ENCODE measurements at places on chromosomes 5 and 9.

- H3K27ac ChIP-seq = no peak overlapping the region
- DNase-seq = no peak
- H3K4me1 ChIP-seq = peaks cover 34% of the 10 kb centered on the region
- no peak overlapping the region for H3K4me3 ChIP-seq
- no peaks in the 10 kb centered on the region for H3K27me3 ChIP-seq
Measured at GRCh38 chr5:113273948-113274347, 160.8 kb downstream of the TSSK1B start.

GRCh38 chr9:135478829-135479468 lies 633 bp upstream of the PPP1R26 start:
- H3K4me1 ChIP-seq = no peaks in the 10 kb centered on the region
- no peak for DNase-seq
- H3K27me3 ChIP-seq = no peaks in the 10 kb centered on the region
- no peak overlapping the region for H3K27ac ChIP-seq
- no peaks in the 10 kb centered on the region for H3K36me3 ChIP-seq
- no peak overlapping the region for H3K4me3 ChIP-seq

GRCh38 chr5:98776066-98776705 lies 2.7 kb downstream of the RGMB start:
- peaks cover 23% of the 10 kb centered on the region for H3K36me3 ChIP-seq
- H3K27ac ChIP-seq = peak overlapping the region; percentile 73
- no peaks in the 10 kb centered on the region for H3K27me3 ChIP-seq
- H3K4me1 ChIP-seq = peaks cover 13% of the 10 kb centered on the region
- peak; percentile 94 for DNase-seq

DNA sequence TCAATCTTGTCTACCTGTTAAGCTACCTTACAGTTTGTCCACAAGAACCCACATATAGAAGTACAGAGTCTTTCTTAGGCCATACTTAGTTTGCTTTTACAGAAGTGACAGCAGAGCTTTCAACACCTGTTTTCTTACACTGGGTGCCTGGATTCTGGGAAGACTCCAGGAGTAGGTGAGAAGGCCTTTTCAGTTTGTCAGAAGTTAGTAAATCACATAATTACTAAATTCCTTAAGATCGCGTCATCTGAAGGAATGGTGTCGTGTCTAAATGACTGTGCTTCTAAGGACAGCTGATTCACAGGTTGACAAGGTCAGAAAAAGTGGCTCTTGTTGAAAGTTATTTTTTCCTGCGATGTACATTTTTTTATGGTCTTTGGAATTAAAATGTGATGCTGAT lies 97.0 kb upstream of the FAM120A start:
- no peaks in the 10 kb centered on the region for H3K4me1 ChIP-seq
- peak; percentile 10 for DNase-seq
- no peaks in the 10 kb centered on the region for H3K27me3 ChIP-seq
- no peak overlapping the region for H3K4me3 ChIP-seq
- H3K27ac ChIP-seq = no peak overlapping the region

DNA sequence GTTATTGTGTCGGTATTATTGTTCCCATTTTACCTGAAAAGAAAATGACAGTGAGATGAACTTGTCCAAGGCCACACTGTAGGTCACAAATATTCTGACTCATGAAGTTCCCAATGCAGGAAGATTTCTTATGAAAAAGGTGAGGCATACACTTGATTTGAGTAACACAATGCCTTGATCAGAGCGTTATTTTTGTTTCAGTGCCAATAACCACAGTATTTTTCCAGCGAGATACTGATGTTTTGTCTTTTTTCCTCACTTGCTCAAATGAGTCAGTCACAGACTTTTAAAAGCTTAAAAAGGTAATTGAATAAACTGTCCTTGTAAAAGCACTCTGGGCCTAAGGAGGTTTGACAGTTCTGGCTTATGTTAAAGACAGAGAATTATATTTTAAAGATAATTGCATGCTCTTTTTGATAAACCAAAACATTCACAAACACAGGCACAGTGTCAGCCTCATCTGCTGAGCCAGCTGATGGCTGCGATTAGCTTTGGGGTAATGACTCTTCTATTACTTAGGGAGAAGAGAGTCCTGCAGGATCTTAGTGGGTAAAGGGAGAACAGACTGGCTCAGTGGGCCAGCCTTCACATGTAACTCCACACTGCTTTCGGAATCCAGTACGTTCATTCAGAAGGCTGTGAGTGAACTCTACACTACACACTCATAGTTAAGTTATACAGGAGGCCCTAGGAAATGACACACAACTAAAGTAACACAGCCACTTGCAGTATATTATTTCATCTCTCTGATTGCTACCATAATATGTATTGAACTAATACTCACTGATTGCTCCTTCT lies 165.5 kb upstream of the CD180 start:
- peaks cover 13% of the 10 kb centered on the region for H3K4me1 ChIP-seq
- H3K27me3 ChIP-seq = peaks cover 3% of the 10 kb centered on the region
- peak; percentile 85 for DNase-seq
- H3K27ac ChIP-seq = no peak overlapping the region
- no peaks in the 10 kb centered on the region for H3K36me3 ChIP-seq

DNA sequence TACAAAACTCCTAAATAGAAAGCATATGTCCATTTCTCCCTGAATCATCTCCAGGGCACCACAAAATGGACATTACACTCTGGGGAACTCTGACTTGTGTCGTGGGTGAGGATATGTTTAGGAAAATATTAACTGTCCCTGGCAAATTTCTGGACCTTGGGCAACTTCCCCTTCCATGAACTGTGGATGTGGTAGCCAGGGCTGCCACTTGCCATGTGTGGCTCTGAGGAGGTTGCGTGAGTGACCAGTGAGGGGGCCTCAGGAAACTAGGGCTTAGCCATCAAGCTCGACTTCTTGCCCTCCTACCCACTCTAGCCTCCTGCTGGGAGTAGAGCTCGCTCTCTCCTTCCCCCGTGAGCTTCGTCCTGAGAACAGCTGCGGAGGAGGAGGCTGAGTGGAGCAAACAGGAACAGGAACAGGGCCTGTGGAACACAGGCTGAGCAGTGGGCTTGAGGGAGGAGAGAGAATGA lies 13.8 kb upstream of the STC2 start:
- no peaks in the 10 kb centered on the region for H3K27me3 ChIP-seq
- no peaks in the 10 kb centered on the region for H3K36me3 ChIP-seq
- H3K4me3 ChIP-seq = no peak overlapping the region

GRCh38 chr9:99876190-99876589 lies 30.3 kb upstream of the STX17 start:
- peaks cover 11% of the 10 kb centered on the region for H3K27me3 ChIP-seq
- H3K4me1 ChIP-seq = peaks cover 14% of the 10 kb centered on the region
- no peak overlapping the region for H3K27ac ChIP-seq
- H3K4me3 ChIP-seq = no peak overlapping the region
- no peak for DNase-seq

GRCh38 chr5:150710165-150710564 lies 9.3 kb upstream of the RBM22 start:
- H3K27ac ChIP-seq = no peak overlapping the region
- H3K4me3 ChIP-seq = no peak overlapping the region
- no peaks in the 10 kb centered on the region for H3K4me1 ChIP-seq
- H3K36me3 ChIP-seq = peaks cover 49% of the 10 kb centered on the region

GRCh38 chr9:121620777-121621449 lies 30.5 kb upstream of the DAB2IP start:
- DNase-seq = no peak
- H3K4me3 ChIP-seq = no peak overlapping the region
- H3K4me1 ChIP-seq = no peaks in the 10 kb centered on the region
- H3K36me3 ChIP-seq = no peaks in the 10 kb centered on the region
- peaks cover 2% of the 10 kb centered on the region for H3K27me3 ChIP-seq

GRCh38 chr5:175854231-175855040 lies 16.9 kb upstream of the CPLX2 start:
- H3K4me1 ChIP-seq = no peaks in the 10 kb centered on the region
- no peaks in the 10 kb centered on the region for H3K27me3 ChIP-seq
- H3K4me3 ChIP-seq = no peak overlapping the region
- DNase-seq = no peak
- no peaks in the 10 kb centered on the region for H3K36me3 ChIP-seq
- H3K27ac ChIP-seq = no peak overlapping the region

DNA sequence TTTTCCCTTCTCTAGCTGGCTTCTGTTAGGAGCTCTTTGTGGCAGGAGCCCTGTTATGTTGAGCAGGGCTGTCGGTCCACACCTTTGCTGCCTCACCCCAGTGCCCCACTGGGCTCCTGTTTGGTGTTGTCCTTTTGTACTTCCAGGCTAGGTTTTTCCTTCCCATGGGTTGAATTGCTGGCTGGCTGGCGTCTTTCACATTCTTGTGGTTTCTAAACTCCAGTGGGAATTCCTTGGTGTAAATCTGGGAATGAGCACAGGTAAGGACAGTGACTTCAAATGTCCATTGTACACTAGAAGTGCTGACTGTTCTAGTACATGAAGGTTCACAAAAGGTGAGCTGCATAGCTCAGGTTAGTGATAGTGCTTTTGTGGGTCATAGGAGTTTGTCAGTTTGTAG lies 30.4 kb downstream of the RASGRF2 start:
- no peaks in the 10 kb centered on the region for H3K4me1 ChIP-seq
- no peak overlapping the region for H3K27ac ChIP-seq
- DNase-seq = no peak
- H3K36me3 ChIP-seq = no peaks in the 10 kb centered on the region

DNA sequence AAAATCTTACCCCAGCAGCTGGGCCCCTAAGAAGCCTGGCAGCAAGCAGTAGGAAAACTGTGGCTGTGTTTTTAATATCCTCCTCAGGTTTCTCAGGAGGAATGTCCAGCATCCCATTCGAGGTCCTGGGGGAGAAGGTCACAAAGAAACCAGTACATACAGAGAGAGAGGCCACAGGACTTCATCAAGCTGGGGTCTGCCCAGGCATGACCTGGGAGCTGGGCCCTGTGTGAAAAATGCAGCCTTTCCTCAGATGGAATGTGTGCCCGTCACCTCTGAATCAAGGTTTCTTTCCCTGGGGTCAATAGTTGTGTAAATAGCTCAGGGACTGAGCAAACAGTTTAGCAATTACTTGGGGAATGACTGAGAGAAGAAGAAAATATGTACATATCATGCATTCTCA lies 33.9 kb upstream of the RAD23B start:
- peak; percentile 12 for DNase-seq
- peaks cover 16% of the 10 kb centered on the region for H3K4me1 ChIP-seq
- H3K27ac ChIP-seq = no peak overlapping the region

GRCh38 chr5:144812763-144813162 lies 642.1 kb downstream of the KCTD16 start:
- DNase-seq = peak; percentile 52
- H3K36me3 ChIP-seq = no peaks in the 10 kb centered on the region
- H3K4me3 ChIP-seq = no peak overlapping the region
- H3K27me3 ChIP-seq = no peaks in the 10 kb centered on the region
- H3K27ac ChIP-seq = no peak overlapping the region

- H3K4me3 ChIP-seq = no peak overlapping the region
- peak; percentile 97 for DNase-seq
- no peaks in the 10 kb centered on the region for H3K27me3 ChIP-seq
- H3K4me1 ChIP-seq = peaks cover 56% of the 10 kb centered on the region
Measured at GRCh38 chr5:149452665-149453617, 73.8 kb upstream of the IL17B start.

DNA sequence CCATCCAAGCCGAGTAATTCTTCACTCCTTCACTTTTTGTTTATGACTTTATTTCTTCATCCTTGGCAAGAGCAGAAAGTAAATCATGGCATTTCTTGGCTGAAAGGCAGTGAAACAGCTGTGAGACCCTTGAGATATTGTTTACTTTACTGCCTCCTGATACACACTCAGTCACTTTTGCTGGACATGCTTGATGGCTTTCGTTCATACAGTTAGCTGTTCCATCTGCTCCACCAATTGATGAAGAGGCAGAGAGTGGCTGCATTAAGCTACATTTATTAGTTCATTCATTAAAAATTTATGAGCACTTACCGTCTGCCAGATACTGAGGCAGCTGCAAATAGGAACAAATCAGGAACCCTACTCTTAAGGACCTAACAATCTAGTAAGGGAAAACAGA lies 184.4 kb upstream of the OR13F1 start:
- DNase-seq = no peak
- H3K4me1 ChIP-seq = no peaks in the 10 kb centered on the region
- no peak overlapping the region for H3K4me3 ChIP-seq
- no peak overlapping the region for H3K27ac ChIP-seq
- H3K36me3 ChIP-seq = no peaks in the 10 kb centered on the region
- no peaks in the 10 kb centered on the region for H3K27me3 ChIP-seq

DNA sequence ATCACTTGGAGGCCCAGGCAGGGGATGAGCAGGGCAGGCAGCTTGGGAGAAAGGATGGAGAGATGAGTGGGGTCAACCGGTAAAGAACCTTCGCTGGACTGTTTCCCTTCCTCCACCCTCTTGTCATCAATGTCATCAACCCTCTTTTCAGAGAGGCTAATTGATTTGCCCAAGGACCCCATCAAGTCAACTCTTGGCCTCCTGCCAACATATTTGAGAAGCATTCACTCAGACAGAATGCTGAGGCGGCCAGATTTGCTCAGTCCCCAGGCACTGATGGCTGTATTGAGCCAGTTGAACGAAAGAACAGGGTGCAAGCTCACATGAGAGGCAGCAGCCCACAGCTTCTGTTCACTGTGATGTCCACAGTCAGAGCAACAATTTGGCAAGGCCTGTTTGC lies 193.5 kb downstream of the RFK start:
- H3K4me1 ChIP-seq = no peaks in the 10 kb centered on the region
- no peak overlapping the region for H3K4me3 ChIP-seq
- DNase-seq = no peak
- H3K36me3 ChIP-seq = no peaks in the 10 kb centered on the region
- H3K27ac ChIP-seq = no peak overlapping the region

DNA sequence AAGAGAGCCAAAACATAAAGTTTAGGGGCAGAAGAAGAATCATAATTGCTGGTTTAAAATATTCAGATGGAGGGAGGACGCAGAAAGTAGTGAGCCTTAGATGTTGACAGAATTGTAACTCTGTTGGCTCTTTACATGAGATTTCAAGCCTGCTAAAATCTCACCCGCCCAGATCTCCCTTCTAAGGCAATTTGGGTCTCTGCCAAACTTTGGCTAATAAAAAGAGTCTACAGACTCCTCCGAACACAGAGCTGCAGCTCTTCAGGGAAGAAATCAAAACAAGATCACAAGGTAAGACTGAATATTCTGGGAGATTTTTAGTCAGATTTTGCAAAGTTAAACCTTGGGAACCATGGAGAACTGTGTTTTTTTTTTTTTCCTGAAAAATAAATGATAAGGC lies at the start of gene IL33:
Gene IL33, plus strand, starts transcription at position 246 of the 400 bp plus-strand sequence. CDS start 25,888 bp downstream, outside the sequence.
- no peak for DNase-seq
- no peak within 1 kb of the TSS for H3K27ac ChIP-seq
- H3K36me3 ChIP-seq = no peaks in the 10 kb centered on the region
- no peaks in the 10 kb centered on the region for H3K27me3 ChIP-seq
- no peaks in the 10 kb centered on the region for H3K4me1 ChIP-seq

DNA sequence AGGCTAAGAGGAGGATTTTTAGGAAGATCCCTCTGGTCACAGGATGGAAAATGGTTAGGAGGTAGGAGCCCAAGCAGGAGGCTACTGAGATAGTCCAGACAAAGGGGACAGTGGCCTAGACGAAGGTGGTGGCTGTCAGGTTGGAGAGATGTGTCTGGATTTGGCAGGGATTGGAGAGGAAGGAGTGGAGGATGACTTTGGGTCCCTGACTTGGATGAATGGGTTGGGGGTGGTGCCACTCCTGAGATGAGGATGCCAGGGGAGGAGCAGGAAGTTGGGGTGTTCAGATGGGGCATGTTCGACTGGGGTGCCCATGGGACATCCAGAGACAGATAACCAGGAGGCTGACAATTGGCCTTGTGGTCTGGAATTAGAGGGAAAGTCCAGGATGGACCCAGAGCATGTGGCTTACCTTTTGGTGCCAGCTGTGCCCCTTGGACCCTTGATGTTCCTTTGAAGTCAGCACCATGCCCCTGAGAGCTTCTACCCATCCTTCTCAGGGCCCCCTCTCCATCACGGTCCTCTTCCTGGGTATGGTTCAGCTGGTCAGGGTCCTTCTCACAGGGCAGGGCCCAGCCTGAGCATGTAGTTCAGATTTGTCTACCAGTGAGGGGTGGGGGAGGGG lies 15.1 kb upstream of the IGFBPL1 start:
- no peaks in the 10 kb centered on the region for H3K36me3 ChIP-seq
- peaks cover 11% of the 10 kb centered on the region for H3K4me1 ChIP-seq
- no peak overlapping the region for H3K4me3 ChIP-seq
- H3K27me3 ChIP-seq = no peaks in the 10 kb centered on the region
- DNase-seq = no peak
